ENCODE measurements at places on chromosomes 4 and X.

GRCh38 chr4:118759481-118759880, 74.3 kb downstream of the METTL14 start:
- DNase-seq: no peak

- peak; percentile 32 for DNase-seq
These were observed 359.5 kb upstream of the FGF16 start for GRCh38 chrX:77087529-77088169.

DNA sequence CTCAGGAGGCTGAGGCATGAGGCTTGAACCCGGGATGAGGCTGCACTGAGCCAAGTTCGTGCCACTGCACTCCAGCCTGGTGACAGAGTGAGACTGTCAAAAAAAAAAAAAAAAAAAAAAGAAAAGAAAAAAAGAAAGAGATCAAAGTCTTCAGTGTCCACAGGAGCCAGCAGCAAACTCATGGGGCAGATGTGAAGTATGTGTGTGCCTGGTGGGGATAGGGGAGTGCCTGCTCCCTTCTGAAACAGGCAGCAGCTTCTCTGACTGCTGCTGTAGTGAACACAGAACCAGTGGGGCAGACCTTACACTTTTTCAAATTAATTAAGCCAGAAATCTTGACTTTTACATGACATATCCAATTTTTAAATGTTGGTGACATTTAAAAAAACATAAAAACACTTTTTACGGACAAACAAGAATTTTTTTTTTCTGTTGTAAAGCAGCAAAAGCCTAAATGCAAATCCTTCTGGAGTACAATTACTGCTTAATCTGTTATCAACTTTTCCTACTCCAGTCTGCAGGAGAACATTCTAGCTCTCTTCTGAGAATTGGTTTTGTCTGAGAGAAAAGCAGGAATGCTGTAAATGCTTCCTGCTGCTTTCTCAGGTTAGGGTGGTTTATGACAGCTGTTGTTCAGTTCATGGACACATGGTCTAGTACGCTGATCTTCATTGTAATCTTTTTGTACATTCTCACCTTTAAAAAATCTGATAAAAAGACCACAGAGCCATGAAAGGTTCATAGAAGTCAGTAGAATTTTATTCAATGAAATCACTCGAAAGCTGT, 311.1 kb downstream of the CAMK2D start:
- DNase-seq: no peak

DNA sequence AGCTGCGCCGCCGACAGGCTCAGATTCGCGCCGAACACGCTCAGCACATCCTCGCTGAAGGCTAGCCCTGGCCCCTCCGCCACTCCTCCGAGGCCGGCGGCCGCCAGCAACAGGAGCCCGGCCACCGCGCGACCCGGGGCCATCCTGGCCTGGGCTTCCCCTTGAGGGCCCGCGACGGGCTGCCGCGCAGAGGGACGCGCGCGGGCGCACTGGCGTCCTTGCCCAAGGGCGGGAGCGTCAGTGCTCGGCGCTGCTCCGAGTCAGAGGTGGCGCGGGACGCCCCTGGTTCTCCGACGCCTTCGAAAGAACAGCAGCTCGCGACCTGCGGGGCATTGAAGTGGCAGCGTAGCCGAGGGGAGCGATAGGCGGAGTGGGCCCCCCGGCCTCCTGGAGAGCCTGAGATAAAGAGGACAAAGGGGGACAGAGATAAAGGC, 745 bp downstream of the SLC39A8 start:
- peak; percentile 45 for DNase-seq

- no peak for DNase-seq
These were observed 9.5 kb downstream of the LGI2 start for GRCh38 chr4:25021216-25021615.

DNA sequence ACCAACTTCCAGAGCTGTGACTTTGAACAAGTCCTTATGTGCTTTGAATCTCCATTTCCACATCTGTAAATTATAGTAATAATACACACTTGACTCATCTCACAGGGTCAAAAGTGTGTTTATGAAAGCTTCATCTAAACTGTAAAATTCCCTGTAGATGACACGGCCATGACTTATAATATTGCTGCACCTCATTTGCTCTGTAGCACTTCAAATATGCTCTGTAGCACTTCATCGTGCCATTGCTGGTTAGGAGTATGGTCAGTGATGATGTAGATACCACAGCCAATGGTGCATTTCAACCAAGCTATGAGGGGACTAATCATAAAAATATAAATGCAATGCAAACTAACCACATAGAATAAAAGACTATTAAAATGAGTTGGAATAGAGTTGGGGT, 318.6 kb downstream of the ANK2 start:
- peak; percentile 80 for DNase-seq

DNA sequence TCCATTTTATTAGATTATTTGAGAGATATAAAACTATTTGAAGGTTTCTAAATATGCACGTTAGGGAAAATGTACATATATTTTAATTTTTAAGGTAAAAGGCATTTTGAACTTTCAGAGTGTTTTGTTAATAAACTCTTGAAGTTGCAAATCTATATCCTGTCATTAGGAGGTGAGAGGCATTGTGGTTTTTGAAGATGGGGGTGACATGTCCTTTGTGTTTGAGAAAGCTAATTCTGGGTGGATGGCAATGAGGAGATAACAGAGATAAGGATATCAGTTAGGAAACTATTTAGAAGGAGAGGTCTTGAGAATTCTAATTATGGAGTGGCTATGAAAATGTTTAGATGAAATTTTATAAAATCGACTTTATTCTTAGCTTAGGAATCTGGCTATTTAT, 6.1 kb downstream of the STIM2 start:
- DNase-seq: no peak

- DNase-seq: no peak
These were observed 3.0 kb upstream of the SPATA4 start for GRCh38 chr4:176198316-176198903.

DNA sequence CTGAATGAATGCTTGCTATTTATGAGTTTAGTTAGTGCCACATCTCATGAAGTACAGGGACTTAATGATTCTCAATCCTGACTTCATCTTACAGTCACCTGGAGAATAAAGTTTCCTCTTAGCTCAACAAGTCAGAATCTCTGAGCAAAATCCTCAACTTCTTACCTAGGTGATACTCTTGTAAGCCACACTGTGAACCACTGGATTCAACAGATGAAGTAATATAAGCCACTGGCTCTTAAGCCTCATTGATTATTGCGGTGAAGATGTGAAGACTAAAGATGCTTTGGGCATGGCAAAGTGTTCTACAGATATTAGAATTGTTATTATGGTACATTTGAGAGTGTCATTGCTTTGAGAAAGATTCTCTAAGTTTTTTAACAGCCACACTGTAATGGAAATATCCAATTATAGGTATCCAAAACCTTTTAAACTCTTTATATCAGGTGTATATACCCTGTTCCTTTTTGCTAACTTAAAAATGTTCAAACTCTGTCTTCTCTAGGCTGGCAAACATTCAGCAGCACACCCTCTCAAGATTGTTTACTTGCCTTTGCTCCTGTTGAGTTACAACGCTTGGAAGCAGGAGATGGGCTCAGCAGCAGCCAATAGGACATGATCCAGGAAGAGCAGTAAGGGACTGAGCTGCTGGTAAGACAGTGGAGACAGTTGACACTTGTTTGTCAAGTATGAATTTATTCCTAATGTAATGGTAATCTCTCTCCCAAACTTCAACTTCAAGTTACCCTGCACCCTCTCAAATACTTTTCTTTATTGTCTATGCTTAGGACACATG, 43.4 kb downstream of the TET2 start:
- no peak for DNase-seq

DNA sequence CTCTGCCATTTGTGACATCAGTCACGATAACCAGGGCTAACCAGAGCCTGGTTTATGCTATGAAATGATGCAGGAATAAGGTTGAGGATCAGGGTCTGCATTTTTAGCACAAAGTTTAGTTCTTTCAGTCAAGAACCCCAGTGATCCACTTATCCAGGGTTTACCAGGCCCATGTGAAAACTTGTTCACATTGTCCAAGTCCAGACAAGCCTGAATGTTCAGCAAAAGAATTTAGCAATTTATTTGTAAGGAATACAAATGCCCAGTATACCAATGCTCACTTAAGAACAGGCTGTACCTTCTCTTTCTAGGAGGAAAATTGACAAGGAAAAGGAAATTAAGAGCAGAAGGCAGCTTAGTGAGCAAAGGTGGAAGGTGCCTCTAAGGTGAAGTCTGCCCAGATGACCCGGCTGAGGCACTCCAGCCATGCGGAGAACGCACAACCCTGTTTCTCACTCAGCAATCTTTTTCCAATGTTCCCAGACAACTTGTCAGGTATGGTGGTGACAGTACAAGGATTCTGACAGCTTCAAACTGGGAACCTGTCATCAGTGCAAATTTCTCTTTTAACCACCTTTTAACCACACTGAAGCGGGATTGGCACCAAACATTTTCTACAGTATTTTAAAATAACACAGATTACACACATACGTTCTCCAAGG, 54.0 kb downstream of the TBC1D9 start:
- DNase-seq: no peak

DNA sequence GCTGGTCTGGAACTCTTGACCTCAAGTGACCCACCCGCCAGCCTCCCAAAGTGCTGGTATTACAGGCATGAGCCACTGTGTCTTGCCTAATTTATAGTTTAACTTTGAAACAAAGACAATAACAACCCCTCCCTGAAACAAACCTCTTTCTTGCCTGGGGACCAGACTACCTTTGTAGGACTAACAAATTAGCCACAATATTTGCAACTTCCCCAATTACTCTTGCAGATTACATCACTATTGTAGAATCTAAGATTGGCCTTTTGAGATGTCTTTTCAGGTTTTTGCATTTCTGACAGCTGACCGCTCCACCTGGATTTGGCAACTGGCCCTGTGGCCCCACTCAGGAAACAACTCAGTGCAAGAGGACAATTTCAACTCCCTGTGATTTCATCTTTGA, 84.8 kb downstream of the AKAP4 start:
- no peak for DNase-seq

DNA sequence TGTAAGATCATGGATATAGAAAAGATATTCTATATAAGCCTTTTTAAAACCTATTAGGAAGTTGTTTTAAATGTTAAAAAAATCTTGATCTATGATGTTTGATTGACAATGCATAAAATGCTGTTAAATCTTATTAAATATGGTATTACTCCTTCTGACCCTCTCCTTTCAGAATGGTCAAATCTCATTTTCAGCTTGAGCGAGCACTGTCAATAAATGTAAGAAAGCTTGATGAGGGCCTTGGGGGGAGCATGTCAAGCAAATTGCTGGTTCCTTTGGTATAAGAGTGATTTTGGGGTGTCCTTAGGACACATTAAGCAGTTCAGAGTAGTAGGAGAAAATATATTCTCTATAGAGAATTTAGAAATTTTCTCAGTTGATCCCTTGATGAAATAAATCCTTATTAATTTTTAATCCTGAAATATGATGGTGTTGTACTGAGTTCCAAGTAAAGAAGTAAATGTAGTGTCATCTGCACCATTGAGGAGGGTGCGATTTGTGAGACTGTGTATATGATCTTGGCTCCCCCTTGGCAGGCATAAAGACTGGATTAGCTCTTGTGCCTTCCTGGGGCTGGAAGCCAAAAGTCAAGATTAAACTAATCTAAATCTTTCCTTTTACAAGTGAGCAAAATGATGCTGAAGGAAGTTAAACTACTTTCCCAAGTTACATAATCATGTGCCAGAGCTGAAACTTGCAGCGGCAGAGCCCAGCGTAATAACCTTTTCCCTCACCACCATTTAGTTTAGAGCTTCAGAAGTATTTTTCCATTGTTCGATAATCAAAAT, 82.6 kb upstream of the ANK2 start:
- no peak for DNase-seq

DNA sequence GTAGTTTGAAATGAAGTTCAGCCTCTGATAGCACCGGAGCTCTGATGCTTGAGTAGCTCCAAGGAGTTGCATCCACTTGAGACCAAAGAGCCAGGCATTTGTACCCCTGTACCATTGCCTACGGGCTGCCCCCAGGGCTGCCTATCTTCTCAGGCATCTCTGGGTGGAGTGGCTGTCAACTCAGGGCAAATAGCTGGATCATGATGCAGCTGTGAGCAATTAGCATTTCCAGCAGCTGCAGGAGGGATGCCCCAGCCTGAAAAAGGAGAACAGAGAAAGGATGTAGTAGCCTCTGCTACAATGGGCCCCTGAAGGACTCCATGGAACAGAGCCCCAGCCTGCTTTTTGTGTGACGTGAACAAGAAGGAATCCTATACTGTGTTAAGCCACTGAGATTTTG, 492.6 kb downstream of the BCOR start:
- DNase-seq: no peak

DNA sequence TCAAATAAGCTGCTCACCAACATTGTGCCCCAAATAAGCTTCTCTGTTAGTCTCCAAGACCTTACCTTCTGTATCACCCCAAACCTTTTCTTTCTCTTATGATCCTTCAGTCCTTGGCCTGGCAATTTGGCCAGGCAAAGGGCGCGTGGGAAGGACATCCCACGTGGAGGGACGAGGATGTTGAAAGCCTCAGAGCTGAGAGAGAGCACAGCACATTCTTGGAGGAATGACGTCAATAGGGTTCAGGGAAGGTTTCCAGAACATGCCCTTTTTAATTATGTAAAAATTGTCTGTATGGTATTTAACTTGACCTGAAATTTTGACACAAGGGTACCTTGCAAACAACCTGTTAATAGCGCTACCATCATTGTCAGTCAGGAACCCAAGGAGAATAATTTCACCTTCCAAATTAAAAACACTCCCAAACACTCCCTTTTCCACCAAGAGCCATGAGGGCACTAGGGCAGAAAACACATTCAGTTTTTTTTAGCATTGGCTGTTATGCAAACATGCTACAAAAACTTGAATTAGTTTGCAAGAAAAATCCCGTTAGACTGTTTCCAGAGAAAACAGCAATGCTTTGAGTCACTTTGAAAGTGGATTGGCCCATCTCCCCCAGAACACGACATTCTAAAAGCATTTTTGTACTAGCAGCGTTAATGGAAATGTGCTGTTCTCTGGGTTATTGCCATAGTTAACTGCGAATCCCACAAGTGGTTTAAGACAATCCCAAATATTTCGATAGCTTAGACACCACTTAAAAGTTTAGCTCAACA, 183.2 kb upstream of the PUDP start:
- DNase-seq: peak; percentile 72

DNA sequence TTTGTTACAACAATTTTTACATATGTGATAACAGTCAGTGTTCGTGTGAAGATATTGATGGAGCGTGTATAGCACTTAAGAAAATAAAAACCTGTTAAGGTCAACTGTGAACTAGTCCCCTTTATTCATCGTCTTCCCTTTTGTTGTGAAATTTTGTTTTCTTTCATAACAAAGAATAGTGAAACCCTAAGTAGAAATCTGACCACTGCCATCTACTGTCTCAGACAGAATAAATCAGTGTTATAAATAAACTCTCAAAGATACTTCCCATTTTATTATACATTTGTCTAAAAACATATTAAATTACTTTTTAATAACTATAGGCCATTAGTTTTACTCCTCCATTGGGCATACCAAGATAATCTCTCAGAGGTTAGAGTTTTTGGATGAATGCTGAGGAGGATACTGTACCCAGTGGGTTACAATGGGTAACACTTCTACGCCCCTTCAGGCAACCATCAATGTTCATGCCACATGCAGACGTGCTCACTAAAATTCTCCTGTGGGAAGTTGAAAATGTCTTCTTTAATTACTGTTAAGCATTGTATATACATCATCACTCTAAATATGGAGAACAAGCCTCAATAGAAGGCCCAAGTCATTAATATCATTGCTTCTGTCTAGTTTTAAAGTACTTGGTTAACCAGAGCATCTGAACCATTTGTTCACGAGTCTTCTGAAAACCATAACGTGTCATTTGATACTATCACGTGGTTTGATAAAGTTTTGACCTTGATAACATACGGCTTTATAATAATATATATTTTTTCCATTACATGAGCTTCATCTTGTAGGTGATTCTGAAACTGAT, 171.2 kb downstream of the TMA16 start:
- no peak for DNase-seq

- peak; percentile 30 for DNase-seq
These were observed 111.2 kb downstream of the ELOVL6 start for GRCh38 chr4:110087070-110087708.

Data from brain microvascular endothelial cell (primary cell).